ENCODE measurements at places on chromosomes 16 and 17.

DNA sequence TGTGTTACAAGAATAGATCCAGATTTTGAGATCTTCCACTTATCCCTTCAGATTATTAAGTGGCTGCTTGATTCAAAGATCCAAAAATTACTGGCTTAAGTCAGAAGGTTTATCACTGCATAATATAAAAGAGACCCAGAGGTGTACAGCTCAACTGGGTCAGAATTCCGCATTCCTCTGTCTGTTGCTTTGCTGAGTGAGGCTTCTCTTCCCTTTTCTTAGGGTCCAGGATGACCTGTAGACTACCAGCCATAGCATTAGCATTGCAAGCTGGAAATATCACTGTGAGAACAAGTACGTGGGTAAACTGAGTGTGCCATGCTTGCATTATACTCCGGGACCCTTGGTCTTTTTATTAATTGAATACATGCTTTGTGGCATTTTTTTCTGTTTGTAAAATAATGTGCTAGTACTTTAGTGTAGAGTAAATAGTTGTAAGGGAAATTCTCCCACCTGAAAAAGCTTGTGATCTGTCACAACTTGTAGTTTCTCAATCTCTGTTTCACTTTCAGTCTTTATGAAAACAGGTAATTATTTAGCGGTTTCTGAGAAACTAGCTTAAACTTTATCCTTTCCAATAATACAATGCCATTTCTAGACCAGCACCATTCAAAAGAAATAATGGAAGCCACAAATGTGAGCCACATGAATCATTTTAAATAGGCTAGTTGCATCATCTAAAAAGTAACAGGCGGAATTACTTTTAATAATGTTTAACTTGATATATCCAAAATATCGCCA, 61.6 kb downstream of the TNRC6C start:
- no peak for DNase-seq

- DNase-seq = no peak
Observed at GRCh38 chr17:3693829-3694231, 2.1 kb downstream of the P2RX5 start.

DNA sequence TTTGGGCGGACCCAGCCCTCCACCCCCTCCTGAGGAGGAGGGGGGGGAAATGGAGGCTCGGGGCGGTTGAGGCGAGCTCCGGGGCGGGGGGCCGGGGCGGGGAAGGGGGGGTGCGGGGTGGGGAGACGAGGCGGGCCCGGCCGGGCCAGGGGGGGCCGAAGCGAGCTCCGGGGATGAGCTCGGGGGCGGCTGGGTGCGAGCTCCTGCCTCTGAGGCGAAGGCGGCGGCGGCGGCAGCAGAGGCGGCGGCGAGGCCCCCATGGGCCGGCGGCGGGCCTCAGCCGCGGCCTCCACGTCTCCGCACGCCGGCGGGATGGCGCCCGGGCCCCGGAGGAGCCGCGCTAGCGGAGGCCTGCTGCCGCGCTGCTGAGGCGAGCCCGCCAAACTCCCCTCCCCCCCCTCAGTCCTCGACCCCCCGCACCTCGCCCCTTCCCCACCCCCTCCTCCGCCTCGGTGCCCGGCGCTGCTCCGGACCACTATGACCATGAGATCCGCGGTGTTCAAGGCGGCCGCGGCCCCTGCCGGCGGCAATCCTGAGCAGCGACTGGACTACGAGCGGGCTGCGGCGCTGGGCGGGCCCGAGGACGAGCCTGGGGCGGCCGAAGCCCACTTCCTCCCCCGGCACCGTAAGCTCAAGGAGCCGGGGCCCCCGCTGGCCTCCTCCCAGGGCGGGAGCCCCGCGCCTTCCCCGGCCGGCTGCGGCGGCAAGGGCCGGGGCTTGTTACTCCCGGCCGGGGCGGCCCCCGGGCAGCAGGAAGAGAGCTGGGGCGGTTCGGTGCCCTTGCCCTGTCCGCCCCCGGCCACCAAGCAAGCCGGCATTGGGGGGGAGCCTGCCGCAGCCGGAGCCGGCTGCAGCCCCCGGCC, 596 bp downstream of the MSL1 start:
- no peak for DNase-seq

- DNase-seq = no peak
Observed at GRCh38 chr17:36849871-36850348, 87.4 kb upstream of the LHX1 start.

DNA sequence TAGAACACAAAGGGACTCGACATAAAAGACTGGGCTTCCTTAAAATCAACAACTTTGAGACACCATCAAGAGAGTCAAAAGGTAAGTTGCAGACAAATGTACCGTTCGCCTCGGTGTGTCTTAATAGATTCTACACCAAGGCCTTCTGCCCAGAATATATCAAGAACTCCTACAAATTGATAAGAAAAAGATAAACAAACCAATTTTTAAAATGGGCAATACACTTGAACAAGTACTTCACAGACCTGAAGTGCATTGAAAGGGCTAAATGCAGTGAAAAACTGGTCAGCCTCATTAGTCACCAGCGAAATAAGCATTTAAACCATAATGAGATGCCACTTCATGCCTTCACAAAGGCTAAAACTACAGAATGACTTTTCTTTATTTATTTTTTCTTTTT, 20.4 kb upstream of the BAHCC1 start:
- no peak for DNase-seq

DNA sequence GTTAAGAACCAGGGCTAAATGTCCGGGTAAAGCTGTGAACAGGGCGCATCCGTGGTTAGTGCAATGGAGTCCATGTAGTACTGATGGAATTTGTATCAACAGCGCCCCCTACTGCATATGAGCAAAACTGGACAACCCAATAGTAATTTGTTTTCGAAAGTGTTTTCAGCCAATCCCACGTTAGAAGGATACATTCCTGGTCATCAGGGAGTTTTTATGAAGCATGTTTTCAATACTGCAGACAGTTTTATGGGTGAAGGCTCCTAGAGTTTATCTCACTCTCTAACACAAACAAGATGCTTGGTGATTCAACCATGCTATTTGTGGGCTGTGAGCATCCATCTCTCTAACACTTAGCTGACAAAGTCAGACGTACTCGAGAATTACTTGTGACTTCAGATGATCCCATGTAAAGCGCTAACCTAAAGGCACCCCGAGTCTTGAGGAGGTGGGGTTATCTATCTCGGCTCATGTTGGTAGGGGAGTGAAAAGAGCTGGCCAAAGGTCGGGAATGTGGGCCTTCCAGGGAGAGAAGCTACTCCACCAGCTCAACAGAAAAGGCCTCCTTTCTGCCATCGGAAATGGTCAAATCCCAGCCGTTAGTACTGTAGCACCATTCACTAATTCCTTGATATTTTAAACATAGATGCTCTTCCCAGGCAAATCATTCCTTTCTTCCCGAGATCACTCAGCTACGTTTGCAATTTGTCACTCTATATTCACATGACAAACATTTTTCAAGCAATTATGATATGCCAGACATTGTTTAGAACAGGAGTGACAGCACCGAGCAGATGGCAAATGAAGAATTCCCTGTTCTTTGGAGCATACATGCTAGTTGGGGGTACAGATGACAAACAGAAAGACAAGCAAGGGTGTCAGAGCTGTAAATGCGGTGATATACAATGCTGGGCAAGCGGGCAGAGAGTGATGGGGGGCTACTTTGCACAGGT, 46.9 kb upstream of the HNF1B start:
- DNase-seq = no peak

DNA sequence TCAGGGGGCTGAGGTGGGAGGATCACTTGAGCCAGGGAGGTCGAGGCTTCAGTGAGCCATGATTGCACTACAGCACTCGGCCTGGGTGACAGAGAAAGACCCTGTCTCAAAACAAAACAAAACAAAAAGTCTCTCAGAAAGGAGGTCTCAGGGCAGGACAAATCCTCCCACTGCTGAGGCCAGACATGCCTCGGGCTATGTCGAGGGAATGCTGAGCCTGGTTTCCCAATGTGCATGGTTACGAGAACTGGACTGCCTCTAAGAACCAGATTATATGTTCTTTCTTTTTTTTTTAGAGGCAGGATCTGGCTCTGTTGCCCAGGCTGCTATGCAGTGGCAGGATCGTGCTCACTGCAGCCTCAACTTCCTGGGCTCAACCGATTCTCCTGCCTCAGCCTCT, 27.6 kb downstream of the TRAP1 start:
- no peak for DNase-seq

DNA sequence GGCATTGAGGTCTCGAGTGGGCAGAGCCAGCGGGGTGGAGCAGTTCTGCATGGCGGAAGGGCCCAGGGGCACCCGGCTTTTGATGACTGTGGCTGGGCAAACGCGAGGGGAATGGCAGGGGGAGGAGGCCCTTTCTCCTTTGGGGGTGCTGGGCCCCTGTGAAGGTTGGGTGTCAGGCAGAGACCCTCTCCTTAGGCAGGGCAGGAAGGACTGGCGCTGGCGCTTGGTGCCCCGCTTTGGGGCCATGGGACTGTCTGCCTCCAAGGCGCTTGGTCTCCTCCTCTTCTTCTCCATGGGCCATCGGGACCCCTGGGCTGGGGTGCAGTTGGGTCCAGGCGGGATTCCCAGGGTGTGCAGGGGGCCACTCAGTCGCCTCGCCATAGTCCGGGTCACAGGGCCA, 12.8 kb upstream of the GFAP start:
- no peak for DNase-seq

DNA sequence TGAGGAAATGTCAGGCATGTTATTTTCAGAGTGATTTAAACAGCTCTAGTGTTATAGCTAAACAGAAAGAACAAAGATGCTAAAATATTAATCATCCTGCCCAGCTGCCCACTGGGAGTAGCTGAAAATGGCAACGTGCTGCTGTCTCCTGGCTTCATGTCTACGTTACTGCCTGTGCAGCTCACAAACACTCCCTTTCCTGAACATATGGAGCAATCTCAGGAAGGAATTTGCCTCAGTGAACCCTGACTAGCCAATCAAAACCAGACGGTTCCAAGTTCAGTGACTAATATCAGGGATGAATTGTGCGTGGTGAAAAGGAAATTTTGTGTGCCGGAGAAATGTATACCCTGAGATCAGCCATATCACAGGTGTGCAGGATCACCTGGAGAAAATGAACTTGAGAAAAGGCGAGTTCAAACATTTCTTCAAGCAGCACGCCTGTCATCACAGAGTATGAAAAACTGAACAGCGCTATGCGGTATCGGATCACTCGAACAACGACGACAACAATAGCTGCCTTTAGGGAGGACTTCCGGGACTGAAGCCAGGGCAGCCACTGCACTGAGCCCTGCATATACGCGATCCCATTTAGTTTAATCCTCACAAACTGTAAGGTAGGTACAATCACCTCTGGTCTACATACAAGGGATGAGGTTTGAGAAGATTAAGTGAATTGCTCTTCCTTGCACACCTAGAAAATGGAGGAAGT, 110.3 kb downstream of the STX8 start:
- no peak for DNase-seq

DNA sequence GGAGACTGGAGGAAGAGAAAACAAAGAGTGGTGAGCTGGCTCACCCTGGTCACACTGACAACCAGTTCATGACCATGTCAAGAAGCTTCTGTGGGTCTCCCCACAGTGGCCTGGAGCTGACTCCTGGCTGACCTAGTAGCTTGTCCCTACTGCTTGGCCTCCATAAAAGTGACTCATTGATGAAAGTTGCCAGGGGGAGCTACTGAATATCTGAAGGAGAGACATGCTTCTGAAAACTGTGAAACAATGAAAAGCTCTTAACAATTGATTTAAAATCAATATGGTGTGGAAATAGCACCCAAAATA, 22.0 kb downstream of the SMPD3 start:
- no peak for DNase-seq

- DNase-seq = no peak
Observed at GRCh38 chr16:56999409-57000270, 10.3 kb downstream of the NLRC5 start.

DNA sequence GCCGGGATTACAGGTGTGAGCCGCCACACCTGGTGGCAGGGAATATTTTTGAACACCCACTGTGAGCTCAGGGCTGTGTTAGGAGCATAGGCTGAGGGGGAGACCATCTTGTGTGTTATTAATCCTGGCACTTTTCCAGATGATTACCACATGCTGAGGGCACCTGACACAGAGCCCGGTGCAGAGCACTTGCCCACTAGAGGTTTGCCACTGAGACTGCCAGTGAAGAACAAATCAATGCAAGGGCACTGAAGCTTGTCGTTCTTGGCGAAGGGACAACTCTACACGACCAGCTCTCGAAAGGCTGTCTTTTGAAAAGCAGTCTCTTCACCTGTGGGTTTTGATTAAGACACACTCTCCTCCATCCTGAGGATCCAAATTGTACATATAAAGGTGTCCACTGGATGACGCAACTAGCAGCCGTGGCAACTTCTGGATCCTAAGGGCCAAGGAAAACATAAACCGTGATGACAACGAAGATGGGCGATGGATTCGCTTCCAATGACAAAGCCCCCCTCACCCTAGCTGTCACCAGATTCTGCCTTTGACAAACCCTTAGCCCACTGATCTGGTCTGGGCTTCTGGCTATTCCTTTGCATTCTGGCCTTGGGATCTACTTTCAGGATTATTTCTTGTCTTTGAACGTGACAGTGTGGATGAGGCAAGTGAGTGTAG, 28.7 kb downstream of the WIPI1 start:
- no peak for DNase-seq

GRCh38 chr16:46812781-46813540, 18.0 kb downstream of the C16orf87 start:
- DNase-seq = no peak

- no peak for DNase-seq
Observed at GRCh38 chr16:85166281-85166680, 54.0 kb upstream of the CIBAR2 start.

DNA sequence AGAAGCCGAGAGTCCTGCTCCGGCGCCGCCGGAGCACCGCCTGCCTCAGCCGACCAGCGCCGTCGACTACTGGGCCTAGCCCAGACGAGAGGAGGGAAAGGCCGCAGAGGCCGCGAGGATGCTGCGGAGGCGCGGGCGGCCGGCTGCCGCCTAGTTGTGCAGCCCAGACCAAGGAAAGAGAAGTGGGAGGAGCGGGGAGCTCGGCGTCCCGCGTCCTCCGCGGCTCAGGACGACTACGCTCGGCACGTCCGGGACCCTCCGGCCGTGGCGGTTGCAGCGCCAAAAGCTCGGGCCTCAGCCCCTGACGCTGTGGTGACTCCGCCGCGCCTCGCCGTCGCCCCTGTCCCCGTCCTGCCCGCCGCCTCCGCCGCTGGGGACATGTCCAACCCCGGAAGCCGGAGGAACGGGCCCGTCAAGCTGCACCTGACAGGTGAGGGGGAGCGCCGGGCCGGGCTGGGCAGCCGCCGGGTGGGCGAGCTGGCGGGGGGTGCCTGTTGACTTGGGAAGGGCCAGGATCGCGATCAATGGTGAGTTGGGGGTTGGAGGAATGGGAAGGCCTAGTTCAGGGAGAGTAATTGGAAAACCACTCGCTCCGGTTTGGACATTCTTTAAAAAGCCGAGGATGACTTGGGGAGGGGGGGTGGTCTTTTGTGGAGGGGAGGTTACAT, 37.7 kb downstream of the RNF135 start:
- DNase-seq = peak; percentile 76

All from type B pancreatic cell (in vitro differentiated cells).